ENCODE measurements at places on chromosomes 12 and 14.

DNA sequence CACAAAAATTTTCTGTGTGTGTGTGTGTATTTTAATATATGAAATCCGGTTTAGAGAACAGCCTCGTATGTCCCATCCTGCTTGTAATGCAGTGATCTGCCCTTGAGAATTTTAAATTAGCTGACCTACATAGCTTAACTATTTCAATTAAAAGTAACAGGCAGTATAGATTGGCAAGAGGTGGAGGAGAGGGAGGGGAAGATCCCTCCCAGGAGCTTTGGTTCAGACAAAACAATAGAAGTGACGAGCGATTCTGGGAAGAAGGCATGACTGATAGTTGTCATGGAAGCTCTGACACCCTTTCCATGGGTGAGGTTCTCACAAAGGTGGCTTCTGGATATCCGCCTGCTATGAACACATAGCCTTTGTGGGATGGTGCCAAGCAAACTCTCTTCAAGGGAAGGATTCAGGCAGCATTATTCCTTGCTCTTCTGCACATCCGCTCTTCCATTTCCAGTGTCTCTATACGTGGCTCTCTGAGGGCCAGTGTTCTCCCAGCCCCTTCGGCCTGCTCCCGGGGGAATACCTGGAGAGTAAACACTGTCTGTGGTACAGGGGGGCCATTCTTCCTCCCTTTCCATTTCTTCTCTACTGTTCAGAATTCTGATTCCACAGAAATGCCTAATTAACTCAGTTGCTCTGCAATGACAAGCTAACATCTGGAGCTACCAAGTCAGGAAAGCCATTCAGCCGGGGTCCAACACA lies 182.0 kb downstream of the CACNA1C start:
- DNase-seq = no peak

DNA sequence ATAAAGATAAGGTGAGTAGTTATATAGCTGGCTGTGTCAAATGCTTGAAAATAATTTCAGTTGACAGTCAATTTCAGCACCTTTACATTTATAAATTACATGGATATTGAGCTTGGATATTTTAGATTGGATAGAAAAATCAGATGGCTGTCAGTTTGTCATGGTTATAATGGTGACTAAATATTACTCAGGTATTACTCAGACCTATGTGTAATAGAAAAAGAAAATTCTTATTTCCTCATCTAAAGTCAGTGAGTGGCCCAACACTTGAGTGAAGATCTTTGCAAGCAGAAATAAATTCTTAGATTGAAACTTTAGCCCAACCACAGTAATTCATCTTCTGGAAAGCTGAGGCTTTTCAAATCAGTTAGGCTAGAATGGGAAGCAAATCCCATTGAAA lies 354.4 kb downstream of the NAV3 start:
- no peak for DNase-seq

DNA sequence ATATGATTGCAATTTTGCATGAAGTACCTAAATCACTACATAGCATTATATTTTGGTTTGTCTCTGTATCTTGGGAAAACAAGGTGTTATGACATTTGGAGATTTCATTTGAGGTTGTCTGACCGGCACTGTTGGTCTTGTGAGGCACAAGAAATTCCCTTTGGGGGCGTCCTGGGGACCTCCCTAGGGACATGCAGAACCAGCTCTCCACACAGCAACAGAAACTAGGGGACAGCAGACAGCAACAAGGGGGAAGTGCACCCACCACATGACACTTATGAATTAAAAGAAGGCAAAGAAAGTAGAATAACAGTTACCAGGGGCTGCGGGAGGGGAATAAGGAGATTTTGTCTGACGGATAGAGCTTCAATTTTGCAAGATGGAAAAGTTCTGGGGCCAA lies 14.4 kb downstream of the DDX54 start:
- no peak for DNase-seq

DNA sequence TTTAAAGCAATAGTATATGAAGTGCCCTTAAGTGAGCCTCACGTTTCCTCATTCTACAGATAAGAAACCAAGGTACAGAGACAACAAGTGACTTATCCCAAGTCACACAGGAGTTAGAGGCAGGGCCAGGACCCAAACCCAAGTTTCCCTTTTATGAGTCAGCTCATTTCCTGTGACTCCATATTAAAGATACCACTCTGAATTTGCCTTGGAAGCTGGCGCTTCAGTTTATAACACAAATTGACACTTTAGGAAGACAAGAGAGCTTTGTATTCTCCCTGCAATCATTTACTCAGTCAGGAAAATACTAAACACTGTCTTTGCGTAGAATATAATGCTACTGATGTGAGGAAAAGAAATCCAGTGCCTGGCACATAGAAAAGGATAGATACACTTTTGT lies 43.2 kb downstream of the MYBPC1 start:
- DNase-seq = no peak

DNA sequence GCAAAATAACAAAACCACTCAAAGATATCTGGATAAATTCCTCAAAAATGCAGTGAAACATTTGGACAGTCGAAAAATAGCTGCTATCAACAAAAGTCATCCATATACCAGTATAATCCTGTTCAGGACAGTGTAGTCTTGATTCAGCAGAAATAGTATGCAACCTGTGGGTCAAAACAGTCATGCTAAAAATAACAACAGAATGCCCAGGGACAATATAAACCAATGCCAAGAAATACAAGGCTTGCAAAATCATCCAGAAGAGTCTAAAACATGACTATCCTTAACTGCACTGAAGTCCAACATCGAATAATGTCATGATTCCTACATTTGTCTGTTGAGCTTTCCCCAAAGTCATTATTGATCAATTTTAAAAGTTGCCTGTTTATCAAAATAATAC lies 425.9 kb downstream of the FSCB start:
- DNase-seq = no peak

GRCh38 chr12:9066755-9067423 lies 48.8 kb downstream of the A2M start:
- DNase-seq = no peak

DNA sequence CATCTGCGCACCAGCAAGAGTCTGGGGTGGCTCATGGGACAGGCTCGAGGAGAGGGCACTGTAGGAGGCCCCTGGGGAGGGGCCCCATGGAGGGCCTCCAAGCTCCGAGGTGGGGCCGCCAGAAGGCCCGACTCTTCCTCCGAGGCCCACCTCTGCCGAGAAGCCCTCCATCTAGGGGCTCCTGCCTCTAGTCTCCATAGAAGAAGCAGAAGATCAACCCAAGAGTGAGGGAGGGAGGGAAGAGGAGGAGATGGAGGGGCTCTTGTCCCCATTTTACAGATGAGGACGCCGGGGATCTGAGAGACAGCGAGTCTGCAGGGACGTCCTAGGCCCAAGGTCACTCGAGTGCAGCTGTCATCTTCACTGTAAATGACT lies 41.2 kb downstream of the DIO3 start:
- no peak for DNase-seq

GRCh38 chr12:33944703-33945437 lies 77.4 kb upstream of the ALG10 start:
- no peak for DNase-seq

DNA sequence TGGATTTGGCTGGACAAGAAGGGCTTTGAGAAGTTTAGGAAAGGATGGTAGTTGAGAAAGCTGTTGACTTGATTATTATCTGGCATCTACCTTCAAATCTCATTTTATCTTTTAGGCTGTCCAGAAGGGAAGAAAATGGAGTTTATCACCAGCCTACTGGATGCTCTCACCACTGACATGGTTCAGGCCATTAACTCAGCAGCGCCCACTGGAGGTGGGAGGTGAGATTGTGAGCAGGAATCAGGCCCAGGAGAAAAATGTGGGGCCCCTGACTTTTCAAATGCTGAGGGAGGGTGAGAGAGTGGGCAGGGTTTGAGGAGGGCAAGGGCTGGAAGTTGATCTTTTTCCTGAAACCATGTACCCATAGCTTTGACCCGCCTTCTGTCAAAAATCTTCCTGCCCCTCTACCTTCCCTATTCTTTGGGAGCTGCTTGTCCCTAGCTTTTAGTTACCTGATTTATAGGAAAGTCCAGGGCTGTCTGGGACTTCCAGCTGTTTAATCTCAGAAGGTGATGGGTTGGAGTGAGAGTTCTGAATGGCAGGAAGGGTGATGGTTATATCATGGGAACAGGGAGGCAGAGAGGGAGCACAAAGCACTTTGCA lies 134.2 kb downstream of the SMOC1 start:
- DNase-seq = no peak

DNA sequence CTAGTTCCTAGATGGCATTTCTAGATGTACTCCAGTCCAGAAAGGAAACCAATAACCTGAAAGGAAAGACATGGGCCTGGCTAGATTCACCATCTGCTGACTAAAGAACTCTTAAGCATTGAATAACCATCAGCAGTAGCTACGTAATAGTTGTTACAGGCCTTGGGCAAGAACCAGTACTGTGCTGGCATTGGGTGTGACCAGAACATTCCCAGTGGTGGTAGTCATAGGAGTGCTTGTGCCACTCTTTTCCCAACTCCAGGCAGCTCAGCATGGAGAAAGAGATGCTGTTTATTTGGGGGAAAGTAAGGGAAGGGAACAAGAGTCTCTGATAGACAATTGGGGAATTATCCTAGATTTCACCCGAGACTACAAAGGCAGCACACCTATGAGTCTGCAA lies 333.3 kb downstream of the SLC16A7 start:
- no peak for DNase-seq

Measured in fibroblast of skin of left biceps (primary cell).